Lung microvascular endothelial cell (primary cell): ENCODE measurements at places on chromosomes 16 and 17. TPM values are rescaled to one million over a fixed set of nuclear protein-coding genes. Genes with fewer than 3 reads are reported as not detected.

- no peak for DNase-seq
Observed at GRCh38 chr16:735982-736453, 4.8 kb downstream of the CIAO3 start.

- DNase-seq: peak; percentile 49
Observed at GRCh38 chr17:28760601-28761562, 17.1 kb downstream of the TRAF4 start.

The ASPHD1 gene
- 0.20 and 0.22 TPM in 2 replicates for total RNA-seq

The C17orf50 gene
- total RNA-seq: not detected in 2 replicates

- DNase-seq: peak; percentile 11
Observed at GRCh38 chr16:11560701-11561453, 25.8 kb downstream of the LITAF start.

The TIGD7 gene
- total RNA-seq: 1.7 and 3.2 TPM in 2 replicates

- DNase-seq: no peak
Observed at GRCh38 chr17:39139161-39139511, 12.3 kb downstream of the PLXDC1 start.

DNA sequence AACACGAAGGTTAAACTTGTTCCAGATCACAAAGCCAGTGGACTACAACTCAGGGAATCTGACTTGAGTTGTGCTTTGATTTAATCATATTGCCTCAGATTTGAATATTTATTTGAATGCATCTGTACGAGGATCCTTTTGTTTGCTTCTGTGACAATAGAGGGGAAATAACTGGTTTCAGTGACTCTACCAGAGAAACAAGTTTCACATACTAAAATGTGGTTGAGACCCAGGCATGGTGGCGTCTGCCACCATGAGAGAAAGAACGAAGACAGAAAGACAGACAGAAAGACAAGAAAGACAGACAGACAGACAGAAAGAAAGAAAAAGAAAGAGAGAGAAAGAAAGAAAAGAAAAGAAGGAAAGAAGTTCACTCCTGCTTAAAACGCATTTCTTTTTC, 24.0 kb downstream of the YWHAE start:
- DNase-seq: no peak

The PTX4 gene
- under 0.01 TPM in 1 of 2 replicates, not detected in the other for total RNA-seq

The ARMC7 gene
- total RNA-seq: 2.4 and 2.8 TPM in 2 replicates

The TAT gene
- not detected in 2 replicates for total RNA-seq

DNA sequence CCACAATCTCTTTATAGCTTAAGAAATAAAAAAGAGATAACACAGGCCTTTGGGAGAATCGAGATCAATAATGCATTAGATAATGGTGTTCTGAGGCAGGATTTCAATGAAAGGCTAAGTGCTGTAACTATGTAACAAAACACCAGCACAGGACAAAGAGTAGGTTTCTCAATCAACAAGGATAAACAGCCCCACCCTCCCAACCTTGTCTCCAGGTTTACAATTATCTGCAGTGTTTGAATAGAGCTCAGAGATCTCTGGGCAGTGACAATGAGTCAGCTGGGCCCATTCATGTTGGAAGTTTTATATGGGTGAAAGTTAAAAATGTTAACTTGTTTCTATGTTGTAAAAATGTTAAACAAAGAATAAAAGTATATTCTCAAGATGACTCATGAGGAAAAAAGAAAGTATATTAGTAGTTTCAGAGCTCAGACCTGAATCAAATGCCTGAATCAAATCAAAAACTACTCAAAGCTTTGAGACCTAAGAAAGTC, 17.0 kb upstream of the KRT20 start:
- no peak for DNase-seq

DNA sequence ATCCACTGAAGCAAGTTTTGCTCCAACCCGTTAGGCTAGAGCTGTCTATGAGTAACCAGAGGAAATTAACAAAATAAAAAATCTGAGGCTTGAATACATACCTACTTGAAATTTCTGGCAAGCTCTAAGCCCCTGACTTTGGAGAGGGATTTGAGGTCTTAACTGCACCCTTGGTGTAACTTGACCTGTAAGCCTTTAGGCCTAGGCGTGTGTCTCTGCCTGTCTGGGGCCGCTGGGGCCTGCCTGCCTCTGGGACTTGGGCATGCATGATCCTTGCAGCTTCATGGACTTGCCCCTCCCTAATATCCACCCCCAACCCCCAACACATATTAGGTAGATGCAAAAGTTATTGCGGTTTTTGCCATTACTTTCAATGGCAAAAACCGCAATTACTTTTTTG, 3.7 kb upstream of the CDC42EP4 start:
- no peak for DNase-seq

DNA sequence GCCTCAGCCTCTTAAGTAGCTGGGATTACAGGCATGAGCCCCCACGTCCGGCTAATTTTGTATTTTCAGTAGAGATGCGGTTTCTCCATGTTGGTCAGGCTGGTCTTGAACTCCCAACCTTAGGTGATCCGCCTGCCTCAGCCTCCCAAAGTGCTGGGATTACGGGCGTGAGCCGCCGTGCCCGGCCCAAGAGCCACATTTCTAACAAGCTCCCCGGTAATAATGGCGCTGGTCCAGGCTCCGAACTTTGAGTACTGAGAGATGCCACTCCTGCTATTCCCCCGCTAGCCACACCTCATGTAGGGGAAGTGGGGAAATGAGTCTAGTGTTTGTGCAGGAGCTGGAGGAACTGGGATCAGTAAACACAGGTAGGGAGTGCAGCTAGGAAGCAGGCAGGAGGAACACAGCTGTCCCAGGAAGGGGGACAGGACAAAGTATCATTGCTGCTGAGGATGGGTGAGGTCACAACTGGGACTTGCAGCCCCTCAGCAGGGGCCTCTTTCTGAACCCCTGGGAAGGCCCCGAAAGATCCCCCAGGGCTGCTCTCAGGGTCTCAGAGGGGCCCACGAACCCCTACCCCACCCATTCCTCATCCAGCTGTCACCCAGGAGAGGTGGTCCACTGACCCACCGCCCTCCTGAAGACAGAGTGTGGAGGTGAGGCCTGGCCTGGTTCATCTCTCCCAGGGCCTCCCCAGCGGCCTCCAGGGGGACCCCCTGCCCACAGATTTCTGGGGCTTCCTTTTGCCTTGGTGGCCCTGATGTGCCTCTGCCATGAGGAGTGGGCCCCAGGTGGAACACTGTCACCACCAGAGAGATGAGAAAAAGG, 3.7 kb upstream of the KREMEN2 start:
- DNase-seq: no peak

GRCh38 chr16:82630219-82630618, 3.5 kb downstream of the CDH13 start:
- no peak for DNase-seq

The NTN1 gene
- total RNA-seq: 0.40 and 0.65 TPM in 2 replicates

The RHBDL1 gene
- under 0.01 and 0.22 TPM in 2 replicates for total RNA-seq

The GP1BA gene
- total RNA-seq: not detected in 2 replicates

DNA sequence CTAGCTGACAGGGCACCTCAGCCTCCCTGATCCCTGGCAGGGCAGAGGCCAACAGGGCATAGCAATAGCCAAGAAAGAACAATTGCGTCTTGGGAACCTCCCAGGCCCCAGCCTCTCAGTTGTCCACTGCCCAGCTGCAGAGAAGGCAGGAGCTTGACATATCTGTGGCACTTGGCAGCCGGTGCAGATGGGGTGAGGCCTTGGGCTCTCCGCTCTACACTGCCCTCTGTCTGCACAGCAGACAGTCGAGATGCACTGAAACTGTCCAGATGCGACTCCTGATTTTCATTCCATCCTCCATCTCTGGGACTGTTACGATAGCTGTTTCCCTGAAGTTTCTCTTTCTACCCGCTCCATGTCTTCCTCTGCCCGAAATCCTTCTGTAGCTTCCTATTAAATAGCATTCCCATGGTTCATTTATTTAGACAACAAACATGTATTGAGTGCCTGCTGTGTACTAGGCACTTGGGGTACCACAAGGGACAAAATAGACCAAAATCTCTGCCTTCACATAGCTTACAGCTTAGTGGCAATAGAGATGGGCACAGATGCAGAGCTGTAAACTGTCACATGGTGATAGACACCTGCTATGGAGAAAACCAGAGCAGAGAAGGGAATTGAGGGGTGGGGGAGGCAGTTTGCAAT, 3.3 kb downstream of the POLR3E start:
- DNase-seq: peak; percentile 67

The KCNJ2 gene
- 0.79 and 3.5 TPM in 2 replicates for total RNA-seq

- peak; percentile 33 for DNase-seq
Observed at GRCh38 chr16:23026784-23027362, 122.4 kb downstream of the USP31 start.

DNA sequence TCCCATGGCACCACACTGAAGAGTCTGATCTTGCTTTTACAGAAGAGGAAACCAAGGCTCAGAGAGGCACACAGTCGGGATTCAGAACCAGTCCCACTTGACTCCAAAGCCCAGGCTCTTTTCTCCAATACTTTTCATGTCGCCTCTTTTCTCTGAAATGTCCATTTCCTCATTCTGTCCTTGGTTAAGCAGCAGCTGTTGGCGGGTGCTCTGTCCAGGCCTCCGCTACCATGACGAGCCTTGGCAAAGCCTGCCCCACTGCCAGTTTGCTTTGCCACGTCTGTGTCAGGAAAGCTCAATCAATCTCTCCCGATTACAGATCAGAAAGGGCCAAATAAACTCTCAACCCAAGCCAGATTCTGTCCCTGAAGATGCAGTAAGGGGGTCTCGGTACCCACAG, 9.1 kb upstream of the CEP295NL start:
- DNase-seq: no peak

The CYB5D1 gene
- total RNA-seq: 4.6 and 5.6 TPM in 2 replicates

The OR1A1 gene
- not detected in 2 replicates for total RNA-seq

DNA sequence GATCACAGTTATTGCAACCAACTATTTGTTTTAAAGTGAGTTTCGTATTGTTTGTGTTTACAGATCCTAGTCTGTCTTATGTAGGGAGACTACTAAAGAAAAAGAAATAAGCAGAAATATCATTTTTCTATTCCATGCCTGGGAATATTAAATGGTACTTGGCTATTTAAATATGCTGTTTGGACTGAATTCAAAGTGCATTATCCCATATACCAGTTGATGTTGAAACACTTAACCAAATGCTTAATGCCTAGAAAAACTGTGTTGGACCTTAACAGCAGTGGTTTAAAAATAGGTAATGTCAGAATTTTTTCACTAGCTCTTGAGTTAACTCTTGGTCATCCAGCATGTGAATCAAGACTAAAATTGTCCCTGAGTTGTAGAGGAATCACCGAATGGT, 37.5 kb upstream of the TOM1L1 start:
- no peak for DNase-seq
